Activated T-cell treated with anti-CD3 and anti-CD28 coated beads, Interleukin-2, amount 50 U/mL, for 24 hours (primary cell): ENCODE measurements at places on chromosomes 3 and 15.

DNA sequence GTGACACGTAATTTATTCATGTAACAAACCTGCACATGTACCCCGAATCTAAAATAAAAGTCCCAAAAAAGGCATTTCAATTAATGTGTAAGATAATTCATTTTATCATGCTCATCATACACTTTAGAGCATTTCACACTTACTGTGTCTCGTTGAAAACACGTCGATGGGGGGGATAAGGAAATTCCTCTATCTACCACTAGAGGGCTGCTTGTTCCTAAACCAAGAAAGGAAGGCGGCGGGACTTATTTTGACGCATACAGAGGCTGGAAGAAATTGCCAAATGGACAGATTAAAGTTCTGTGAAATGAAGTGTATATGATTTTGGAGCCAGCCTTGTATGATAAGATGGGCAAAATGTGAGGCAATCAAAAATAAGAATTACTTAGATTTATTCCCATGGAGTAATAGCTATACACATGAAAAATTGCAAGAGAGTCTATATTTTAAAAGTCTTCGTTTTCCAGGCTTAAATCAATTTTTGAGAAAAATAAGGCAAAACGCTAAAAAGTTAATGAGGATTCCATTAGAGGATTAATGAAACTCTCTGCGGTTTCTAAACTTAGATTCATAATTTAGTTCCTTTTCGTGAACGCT, 346.8 kb downstream of the CNTN3 start:
- DNase-seq = no peak

DNA sequence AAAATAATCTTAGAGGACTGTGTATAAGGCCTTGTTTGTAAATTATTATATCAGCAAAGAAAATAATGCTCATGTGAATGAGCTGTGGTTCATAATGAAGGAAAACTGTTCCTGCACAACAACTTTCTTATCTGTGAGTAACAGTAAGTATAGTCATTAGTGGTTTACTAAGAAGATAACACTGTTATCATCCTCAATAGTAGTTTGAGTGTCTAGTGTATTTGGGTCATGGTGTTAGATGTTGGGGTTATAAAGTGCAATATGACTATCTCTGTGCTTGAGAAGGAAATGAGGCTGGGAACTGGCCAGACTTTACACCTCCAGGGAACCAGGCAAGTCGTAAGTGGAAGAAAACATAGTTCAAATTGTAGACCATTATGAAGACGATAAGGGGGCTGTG, 15.6 kb downstream of the VPS8 start:
- DNase-seq = no peak

GRCh38 chr15:23690450-23690852, 3.3 kb upstream of the NDN start:
- no peak for DNase-seq

- peak; percentile 74 for DNase-seq
Measured at GRCh38 chr3:71069797-71070196, 513.7 kb downstream of the FOXP1 start.

- DNase-seq = no peak
Measured at GRCh38 chr3:128198313-128198712, 45.0 kb downstream of the EEFSEC start.

DNA sequence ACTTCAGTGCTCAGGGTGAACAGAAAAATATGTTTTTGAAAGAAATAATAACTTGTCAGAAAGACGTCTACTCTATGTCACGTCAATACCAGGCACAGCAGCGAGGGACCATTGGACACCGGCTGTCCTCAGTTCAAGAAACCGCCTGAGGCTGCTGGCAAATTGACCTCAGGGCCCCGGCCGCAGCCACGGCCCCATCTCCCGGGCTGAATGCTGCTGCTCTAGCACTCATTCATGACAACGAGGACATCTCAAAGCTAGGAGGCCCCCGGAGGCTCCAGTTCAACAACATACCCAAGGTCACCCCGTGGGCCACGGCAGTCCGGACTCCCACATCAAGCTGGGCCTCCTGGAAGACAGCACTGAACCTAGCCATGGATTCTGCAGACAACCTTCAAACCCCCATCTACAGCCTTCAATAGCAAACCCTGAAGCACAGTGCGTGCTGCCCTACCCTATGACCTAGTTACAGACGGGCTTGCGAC, 204.0 kb upstream of the NSMCE3 start:
- DNase-seq = no peak

DNA sequence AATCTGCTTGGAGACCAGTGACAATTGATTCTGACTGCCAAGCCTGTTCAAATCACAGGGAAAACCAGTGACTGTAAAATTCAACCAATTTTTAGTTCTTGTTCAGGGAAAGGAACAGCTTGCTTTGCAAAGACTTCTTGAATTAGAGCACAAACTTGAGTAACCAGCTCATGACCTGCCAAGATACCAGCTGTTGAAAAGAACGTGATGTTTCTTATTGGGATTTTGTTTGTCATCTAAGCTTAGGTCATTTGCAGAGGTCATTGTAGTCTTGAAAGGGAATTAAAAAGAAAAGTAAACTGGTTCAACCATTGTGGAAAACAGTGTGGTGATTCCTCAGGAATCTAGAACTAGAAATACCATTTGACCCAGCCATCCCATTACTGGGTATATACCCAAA, 428.2 kb downstream of the GRM7 start:
- DNase-seq = no peak

- DNase-seq = no peak
Measured at GRCh38 chr3:5058471-5058951, 63.6 kb upstream of the ARL8B start.

- no peak for DNase-seq
Measured at GRCh38 chr3:135238236-135238830, 443.3 kb downstream of the EPHB1 start.

DNA sequence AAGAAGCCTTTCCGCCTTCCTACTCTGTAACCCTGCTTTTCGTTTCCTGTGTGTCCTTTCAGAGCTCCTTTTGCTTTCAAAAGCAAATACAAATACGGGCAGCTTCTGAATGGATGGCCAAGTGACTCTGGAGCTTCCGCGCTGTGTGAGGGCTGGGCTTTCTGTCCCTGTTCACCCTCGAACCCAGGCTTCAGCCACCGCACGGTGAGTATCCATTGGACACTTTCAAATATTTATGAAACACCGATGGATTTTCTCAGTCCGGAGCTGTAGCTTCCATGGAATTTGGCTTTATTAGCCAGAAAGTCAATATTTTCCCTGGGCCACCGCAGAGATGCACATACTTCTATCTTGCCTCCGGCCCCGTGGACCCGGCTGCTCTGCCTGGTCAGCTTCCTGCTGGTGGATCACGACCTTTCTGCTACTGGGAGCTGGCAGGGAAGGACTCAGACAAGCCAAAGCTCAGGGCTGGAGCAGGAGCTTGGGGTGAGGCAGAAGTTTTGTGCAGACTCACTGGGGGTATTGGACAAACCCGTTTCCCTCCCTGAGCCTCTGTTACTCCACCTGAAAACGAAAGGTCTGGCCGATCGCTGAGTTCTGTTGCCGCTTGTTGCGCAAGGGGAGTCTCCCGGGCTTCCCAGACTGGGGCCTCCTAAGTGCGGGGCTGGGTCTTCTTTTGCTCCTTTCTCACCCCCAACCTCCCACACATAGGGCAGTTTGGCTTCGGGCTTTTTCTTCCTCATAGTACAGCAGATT, 63.6 kb downstream of the LINGO1 start:
- DNase-seq = no peak

DNA sequence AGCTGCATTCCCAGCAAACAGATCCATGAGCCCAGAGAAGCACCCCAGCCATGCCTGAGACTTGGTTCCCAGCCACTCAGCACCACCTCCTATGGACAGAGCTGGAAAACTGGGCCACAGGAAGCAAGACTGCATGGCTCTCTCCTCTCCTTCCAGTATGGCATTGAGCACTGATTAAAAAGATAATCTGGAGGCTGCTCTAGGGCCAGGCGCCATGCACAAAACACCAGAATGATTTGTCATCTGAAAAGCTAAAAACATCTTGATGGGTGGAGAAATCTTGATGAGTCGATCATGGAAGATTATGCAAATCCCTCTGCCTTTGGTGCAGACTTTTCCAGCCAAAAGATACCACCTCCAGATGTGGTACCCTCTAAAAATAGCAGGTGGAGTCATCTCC, 62.7 kb upstream of the MRPS22 start:
- DNase-seq = no peak

DNA sequence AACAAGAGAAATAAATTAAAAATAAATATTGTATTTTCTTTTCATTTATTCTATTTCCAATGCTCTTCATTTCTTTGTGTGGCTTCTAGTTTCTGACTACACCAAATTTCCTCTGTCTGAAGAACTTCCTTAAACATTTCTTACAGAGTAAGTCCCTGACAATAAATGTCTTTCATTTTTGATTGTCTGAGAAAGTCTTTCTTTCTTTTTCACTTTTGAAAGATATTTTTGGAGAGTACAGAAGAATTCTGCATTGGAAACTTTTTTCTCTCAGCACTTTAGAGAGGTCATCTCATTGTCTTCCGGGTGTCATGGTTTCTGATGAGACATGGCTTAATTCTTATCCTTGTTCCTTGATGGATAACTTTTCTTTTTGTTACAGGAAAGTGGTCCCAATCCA, 119.6 kb downstream of the MOBP start:
- DNase-seq = no peak

DNA sequence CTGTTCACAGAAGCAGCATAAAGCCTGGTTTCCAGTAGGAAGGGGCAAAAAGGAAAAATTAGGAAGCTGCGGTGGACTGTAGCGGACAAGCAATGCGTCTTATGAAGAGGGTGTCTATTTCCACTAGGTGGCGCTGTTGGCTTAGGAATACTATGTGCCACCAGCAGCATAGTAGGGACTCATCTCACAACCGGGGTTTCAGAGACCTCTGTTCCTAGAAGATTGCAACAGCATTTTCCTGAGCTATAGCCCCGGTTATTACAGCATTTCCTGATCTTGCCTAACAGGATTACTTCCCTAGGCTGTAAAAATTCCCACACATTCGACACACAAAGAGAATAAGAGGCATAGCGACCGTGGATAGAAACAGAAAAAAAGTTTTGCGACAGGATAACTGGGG, 683.0 kb downstream of the TBL1XR1 start:
- DNase-seq = no peak

DNA sequence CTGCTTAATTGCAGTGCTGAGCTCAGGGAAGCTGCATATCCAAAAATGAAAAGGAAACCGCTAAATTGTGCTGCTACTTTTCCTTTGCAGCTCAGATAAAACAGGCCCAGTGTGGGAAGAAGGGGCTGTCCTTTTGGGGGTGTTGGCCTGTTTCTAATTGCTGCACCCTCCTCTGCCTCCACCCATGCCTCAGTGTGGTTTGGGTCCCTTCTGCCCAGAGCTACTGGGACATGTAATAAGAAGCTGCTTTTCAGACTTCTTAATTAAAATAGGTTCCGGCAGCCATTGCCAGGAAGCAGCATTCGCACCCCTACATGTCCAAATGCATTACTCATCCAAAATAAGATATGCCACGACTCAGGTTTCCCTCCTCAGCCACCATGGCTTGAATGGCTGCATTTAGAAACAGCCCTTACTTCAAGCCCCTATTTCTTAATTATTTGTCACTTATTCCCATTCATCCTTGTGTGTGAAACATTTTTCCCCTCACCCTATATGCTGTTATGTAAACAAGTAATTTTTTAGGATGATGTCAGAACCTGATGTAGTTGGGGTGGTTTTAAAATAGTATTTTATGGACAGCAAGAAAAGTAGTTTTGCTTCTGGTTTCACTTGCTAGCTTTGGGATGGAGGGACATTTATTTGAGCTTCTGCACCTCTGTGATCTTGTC, 235.9 kb upstream of the CTDSPL start:
- DNase-seq = no peak

GRCh38 chr3:61463191-61463590, 98.2 kb upstream of the PTPRG start:
- no peak for DNase-seq

GRCh38 chr15:101551696-101552591, 62.4 kb upstream of the PCSK6 start:
- no peak for DNase-seq

DNA sequence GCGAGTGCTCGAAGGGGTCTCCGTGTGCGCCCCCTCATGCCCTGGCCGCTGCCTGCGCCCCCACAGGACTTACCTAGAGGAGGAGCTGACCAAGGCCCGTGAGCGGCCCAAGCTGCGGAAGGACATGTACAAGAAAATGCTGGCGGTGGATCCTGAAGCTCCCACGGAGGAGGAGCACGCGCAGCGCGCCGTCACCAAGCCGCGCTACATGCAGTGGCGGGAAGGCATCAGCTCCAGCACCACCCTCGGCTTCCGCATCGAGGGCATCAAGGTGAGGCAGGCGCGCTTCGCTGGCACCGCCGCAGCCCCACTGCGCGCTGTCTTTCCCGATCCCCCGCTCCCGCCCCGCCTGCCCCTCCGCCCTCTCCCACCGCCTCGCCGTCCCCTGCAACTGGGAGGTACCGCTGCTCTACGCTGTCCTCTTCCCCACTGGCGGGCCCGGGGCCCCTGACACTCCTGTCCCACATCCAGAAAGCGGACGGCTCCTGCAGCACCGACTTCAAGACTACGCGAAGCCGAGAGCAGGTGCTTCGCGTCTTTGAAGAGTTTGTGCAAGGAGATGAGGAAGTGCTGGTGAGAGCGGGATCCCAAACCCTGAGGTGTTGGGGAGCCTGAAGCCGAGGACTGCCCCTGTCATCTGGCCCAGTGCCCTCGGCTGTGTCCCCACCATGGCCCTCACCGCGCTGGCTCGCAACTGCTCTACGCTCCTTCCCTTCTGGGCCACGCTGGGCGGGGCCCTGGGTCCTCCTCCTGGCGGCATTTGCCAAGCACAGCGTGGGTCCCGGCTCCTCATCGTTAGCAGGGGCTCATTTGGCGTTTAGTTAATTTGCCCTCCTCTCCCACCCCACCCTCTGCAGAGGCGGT, 8.5 kb downstream of the ITPKA start:
- DNase-seq = peak; percentile 64

DNA sequence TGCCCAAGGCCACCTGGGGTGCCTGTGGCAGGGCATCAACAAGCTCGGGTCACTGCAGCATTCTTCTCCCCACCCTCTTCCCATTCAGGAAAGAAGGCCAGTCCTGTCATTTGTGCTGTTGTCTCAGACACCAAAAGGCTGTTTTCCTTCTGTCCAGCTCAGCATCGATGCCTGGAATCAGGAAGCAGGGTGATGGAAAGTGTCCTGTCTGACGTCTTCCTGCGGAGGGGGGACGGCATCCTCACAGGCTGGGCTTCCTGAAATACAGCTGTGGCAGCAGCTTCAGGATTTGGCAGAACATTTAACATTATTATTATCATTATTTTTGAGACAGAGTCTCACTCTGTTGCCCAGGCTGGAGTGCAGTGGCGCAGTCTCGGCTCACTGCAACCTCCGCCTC, 33.0 kb upstream of the ANKDD1A start:
- DNase-seq = no peak

DNA sequence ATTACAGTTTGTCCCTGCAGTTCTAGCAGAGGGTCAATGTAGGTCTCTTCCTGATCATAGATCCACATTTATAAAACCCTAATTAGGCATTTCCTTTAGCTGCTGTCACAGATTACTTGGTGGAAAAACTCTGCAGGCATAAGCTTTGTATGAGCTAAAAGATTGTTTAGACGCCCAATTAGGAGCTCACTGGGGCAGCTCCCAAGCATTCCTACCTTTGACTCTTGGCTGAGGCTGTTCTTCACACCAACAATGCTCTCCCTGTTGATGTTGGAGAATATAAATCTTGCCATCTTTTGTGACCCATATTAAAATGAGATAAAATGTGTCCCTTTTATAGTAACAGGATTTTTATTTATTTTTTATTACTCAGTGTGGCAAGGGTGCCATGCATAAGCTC, 148.3 kb upstream of the TRIM42 start:
- DNase-seq = no peak

- DNase-seq = no peak
Measured at GRCh38 chr3:31636049-31636448, 103.3 kb downstream of the STT3B start.

GRCh38 chr15:44038755-44039191, 156.3 kb downstream of the FRMD5 start:
- no peak for DNase-seq

- no peak for DNase-seq
Measured at GRCh38 chr15:41932511-41933289, 38.8 kb upstream of the SPTBN5 start.
